AG09309 (cell line): ENCODE measurements at places on chromosomes 3 and 15.

GRCh38 chr15:35485411-35485810, 60.6 kb downstream of the DPH6 start:
- no peak for DNase-seq

GRCh38 chr3:30526031-30526430, 80.4 kb upstream of the TGFBR2 start:
- DNase-seq = no peak

DNA sequence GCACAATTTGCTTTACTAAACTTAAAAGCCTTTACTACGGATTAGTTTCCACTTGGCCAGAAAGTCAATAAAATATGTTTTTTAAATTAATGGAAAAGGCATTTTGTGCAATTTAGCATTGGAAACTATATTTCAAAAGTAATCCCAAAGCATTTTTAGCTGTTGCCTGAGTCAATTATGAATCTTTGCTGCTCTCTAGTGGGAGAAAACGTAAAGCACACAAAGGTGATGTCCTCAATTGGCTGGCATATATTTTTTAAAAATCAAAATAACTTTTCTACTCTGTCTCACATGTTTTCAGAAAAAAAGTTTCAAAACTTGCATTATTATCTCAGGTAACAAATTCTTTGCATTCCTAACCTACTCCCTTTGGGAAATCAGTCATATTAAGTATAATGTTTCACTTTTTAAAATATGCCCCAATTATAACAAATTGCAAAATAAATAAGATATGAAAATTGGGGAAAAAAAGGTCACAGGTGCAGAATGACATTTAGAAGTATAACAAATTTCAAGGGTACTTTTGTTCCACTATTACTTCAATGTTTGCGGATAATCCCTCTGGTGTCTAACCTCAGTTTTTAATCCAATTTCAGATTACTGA, 47.2 kb upstream of the TEX55 start:
- DNase-seq = peak; percentile 11

GRCh38 chr3:111237946-111238345, 166.3 kb downstream of the NECTIN3 start:
- no peak for DNase-seq

- DNase-seq = no peak
Observed at GRCh38 chr3:192947421-192947820, 29.8 kb upstream of the MB21D2 start.

GRCh38 chr15:87846746-87847145, 409.8 kb downstream of the NTRK3 start:
- no peak for DNase-seq
